ENCODE measurements at places on chromosomes 3 and 15. TPM values are rescaled to one million over a fixed set of nuclear protein-coding genes. Genes with fewer than 3 reads are reported as not detected.

DNA sequence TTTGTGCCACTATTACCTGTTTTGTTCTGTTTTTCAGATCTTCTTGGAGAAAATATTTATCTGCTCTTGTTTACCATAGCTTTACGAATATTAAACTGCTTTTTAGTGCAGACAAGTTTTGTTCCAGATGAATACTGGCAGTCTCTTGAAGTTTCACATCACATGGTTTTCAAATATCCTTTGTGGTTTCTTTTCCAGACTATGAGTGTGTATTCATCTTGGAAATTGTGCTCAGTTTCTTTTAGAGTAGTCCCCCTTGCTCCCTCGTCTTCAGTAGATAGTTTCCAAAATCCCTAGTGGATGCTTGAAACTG, 1.2 kb downstream of the PIGB start:
- DNase-seq, result no peak

DNA sequence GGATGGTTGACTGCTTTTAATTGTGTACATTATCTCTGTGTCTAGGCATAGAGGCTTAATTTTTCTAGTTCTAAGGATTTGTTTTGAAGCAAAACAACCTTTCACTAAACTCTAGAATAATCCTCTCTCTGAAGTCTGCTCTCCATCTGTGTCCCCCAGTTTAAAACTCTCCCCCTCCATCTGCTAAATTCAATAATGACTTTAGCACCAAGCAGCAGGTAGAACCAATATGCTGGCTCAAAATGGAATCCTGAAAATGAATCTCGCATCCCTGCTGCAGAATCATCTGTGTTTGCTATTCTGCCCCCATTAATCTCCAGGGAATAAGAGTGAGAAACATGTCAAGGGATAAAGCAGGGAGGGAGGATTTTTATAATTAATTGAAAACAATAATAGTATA, 111.8 kb downstream of the TUSC7 start:
- DNase-seq, result no peak

DNA sequence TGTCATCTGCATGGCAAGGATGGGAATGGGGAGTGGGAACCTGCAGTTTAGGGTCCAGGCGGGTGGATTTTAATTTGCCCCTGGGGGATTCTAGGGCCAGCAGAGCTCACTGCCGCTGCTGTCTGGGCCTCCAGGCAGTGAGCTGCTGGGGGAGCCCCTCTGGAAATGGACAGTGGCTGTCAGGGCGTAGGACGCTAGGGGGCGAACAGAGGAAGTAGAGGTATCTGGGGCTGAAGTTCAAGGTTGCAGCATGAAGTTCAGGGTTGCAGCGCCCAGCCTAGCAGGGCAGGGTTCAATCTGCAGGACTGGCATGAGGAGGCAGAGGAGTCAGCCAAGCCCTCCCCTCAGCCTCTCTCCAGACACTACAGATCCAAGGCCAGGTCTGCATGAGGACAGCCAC, 49.5 kb downstream of the APBA2 start:
- peak; percentile 68 for DNase-seq

DNA sequence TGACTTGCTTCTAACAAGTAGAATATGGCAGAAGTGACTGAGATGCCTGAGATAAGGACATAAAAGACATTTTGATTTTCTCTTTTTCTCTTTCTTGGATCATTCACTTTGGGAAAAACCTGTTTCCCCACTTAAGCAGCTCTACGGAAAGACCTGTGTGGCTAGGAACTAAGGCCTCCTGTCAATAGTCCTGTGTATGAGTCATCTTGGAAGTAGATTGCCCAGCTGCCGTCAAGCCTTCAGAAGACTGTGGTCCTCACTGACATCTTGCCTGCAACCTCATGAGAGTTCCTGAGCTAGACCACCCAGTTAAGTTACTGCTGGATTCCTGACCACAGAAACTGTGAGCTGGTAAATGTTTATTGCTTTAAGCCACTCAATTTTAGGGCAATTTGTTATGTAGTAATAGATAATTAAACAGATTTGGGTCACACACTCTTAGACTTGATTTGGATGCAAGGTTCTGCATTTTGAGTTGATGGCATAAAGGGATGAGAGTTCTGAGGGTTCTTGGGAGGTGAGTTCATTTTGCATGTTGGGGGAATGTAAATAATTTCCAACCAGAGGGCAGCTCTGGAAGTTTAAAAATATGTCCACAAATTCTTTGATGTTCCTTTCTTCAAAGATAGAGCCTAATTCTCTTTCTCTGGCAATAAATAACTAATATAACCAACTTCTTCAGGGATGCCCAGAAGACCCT, 229.2 kb downstream of the SQOR start:
- DNase-seq, result no peak

- DNase-seq, result no peak
These were observed 136.6 kb upstream of the RAD18 start for GRCh38 chr3:9099702-9100512.

DNA sequence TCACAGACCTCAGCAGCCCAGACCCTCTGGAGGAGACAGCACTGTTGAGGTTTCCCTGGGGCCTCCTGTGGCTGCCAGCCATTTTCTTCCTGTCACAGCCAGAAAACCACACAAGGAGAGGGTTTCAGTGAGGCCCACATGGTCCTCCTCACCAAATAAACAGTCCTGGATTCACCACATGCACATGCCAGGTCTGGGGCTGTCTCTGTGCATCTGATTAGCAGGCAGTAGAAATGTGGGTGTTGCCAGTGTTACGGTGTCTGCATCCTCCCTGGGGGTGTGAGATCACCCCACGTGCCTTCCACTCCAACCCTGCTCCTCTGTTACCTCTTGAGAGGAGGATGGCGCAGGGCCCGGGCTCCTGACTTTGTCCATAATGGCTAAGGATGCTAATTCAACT, 140.4 kb downstream of the CHDH start:
- no peak for DNase-seq

DNA sequence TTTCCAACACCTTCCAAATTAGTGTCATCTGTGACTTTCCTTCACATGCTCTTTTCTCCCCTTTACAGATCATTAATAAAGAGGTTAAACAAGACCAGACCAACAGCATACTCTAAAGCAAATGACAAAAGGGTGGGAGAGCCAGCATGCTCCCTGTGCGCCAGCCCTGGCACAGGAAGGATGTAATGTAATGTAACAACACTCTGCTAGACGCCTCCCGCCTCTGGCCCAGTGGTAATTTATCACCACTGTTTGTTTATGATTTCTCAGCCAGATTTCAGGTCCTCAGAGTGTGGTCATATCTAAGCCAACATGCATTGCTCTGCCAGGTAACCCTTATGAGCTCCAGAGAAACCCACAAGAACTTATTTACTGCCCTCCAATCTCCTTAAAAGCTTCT, 189.5 kb upstream of the WNT5A start:
- no peak for DNase-seq

DNA sequence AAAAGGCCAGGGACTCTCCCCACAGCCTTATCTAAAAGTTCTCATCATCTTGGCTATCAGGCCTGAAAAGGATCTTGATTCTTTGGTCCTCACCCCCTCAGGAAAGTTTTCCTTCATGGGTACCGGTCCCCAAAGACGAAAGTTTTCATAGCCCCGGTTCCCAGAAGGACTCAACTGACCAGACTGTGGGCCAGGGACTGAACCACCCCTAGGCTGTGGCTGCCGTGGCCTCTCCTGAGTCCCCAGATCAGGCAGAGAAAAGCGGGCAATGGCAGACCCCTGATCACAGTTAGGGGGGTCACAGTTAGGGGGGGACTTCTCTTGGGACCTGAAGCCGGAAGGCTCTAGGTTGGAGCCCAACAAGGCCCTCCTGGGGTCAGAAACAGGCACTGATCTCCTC, 54.8 kb downstream of the LHFPL4 start:
- no peak for DNase-seq

GRCh38 chr3:127539366-127540060, 51.0 kb downstream of the TPRA1 start:
- DNase-seq, result no peak

GRCh38 chr3:157135671-157136396, 24.1 kb downstream of the CCNL1 start:
- DNase-seq, result no peak

ADGRG7 gene
- total RNA-seq, result not detected

All from chondrocyte (in vitro differentiated cells).